ENCODE measurements at places on chromosomes 6 and 20.

GRCh38 chr6:134665029-134665723, 284.7 kb downstream of the ALDH8A1 start:
- DNase-seq = no peak

DNA sequence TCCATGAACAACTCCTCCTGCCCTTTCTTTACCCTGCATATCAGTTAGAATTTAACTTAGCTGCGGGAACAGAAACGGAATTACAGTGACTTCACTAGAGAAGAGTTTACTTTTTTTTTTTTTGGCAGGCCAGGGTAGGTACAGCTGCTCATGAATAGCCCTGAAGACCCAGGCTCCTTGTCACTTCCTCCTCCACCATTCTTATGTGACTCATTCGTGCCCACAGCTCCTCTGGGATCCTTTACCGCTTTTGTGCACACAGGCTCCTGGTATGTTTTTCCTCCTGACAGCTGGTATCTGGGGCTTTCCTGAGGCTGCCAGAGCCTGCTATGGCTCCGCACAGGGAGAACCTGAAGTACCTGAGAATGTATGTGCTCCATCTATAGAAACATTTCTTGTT, 3.9 kb upstream of the KCNS1 start:
- no peak for DNase-seq

GRCh38 chr6:27873021-27873940, 38.9 kb downstream of the OR2B2 start:
- peak; percentile 44 for DNase-seq

GRCh38 chr6:13924146-13924948, 405 bp upstream of the RNF182 start:
- DNase-seq = peak; percentile 85

DNA sequence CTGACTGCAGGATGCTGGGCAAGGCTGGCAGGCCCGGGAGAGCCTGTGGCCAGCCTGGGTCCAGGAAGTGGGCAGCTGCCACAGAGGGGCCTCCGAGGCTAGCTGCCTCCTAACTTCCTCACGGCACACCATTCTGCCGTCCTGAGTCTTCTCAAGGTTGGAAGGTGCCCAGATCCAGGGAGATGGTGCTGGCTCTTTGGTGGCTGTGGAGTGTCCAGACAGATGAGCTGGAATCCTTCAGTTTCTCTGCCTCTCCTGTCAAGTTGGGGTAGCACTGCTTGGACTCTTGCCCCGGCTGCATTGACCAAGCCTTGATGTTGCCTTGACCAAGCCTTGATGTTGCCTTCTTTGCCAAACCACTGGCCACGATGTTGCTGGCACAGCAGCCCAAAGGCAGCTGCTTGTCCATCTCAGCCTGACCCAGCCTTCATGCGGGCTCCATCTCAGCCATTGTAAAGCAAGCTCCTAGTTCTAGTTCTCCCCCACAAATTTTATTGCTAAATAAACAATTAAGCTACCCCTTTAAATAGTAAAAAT, 75.1 kb upstream of the AFDN start:
- no peak for DNase-seq

- DNase-seq = no peak
Observed at GRCh38 chr20:4866429-4866828, 134.9 kb downstream of the SLC23A2 start.

DNA sequence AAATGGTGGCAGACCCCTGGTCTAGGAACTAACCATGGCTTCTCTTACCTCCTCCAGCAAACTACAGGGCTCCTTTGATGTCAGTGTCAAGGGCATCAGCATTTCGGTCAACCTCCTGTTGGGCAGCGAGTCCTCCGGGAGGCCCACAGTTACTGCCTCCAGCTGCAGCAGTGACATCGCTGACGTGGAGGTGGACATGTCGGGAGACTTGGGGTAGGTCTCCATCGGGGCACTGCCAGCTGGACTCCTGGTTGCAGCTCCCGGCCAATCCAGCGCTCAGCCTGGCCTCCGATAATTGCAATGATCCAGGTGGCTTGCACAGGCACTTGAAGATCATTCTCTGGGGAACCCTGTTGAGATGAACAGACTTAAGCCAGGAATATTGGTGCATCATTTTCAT, 7.9 kb downstream of the LBP start:
- DNase-seq = no peak

DNA sequence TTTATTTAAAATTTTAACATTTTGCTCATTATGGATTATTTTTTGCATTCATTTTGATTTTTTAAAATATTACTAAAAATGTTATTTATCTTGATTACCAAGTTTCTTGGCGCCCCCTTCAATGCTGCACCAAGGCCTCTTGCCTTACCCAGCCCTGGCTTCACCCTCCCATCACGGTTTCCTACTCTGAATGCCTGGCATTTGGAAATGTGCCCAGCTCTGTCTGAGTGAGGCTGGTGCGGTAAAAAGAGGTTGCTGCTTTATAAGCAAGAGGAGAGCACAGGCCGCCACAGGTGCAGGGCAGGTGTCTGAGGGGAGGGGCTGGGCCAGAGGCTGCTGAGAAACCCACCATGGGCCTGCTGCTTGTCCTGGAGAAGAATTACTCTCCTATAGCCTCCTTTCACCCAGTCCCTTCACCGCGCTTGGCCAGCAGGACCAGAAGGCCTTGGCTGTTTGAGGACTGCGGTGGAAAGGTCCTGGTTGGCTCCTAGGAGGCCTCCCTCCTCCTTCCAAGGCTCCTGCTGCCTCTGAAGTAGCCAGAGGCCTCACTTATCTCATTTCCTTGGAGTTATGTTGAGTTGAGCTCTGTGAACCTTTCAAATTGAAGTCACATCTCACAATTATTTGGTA, 62.6 kb downstream of the BANF2 start:
- DNase-seq = no peak

- peak; percentile 30 for DNase-seq
Observed at GRCh38 chr6:165679326-165679725, 16.3 kb upstream of the PDE10A start.

DNA sequence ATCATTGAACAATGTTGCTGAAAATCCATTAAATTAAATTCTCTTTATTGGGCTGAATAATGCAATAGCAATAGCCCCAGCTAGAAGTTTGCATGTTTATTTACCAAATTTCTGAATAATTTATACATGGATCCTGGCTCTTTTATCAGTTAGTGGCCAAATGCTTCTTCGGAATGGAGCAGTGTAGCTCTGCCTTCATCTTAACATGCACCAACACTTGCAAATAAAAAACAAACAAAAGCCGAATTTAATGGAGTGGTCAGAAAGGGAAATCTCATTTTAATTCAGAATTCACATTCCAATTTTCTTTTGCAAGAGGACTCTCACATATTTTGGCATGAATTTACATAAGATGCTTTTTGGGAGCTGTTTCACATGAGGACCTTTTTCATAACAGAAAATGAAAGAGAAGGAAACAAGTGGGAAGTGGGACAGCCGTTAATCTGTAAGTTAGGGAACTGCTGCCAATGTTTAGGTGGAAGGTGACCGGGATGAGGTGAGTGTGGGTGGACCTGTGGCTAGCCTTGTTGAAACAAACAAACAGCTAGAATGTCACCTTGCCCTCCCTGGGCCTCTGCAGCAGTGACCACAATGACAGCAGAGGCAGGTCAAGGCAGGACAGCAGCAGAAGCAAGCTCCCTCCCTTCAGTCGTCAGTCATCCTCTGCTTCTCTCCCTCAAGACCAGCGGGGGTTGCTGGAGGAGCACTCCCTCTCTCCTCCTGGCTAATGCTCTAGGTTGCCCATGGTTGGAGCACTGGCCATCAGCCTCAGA, 73.2 kb downstream of the INSM1 start:
- no peak for DNase-seq

- DNase-seq = no peak
Observed at GRCh38 chr20:53967527-53967926, 102.9 kb downstream of the BCAS1 start.

All from nephron progenitor cell (in vitro differentiated cells).